ENCODE measurements at places on chromosomes 2 and 18. TPM values are rescaled to one million over a fixed set of nuclear protein-coding genes. Genes with fewer than 3 reads are reported as not detected.
A peak's percentile ranks its signal among the peaks of the same experiment; 100 is the strongest.

PHOSPHO2 gene
- 16.8 TPM for total RNA-seq

DNA sequence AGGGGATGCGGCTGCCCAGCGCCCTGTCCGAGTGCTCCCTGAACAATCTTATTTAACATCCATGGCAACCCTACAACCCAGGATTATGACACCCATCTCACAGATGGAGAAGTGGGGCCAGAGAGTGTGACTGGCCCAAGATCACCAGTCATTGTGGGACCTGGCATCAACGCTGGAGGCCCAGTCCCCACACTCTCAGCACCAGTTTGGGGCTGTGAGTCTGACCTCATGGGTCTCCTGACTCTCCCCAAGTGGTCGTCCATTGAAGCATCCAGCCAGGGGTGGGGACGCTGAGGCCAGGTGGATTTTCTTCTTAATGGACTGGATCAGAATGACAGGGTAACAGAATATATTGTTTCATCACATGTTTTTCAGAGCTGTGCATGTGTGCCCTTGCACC lies 24.5 kb downstream of the MAL start:
- no peaks in the 10 kb centered on the region for H3K4me1 ChIP-seq
- H3K4me3 ChIP-seq: no peak overlapping the region
- no peaks in the 10 kb centered on the region for H3K36me3 ChIP-seq
- H3K27me3 ChIP-seq: no peaks in the 10 kb centered on the region

- no peak for DNase-seq
- no peaks in the 10 kb centered on the region for H3K27me3 ChIP-seq
- no peak overlapping the region for H3K4me3 ChIP-seq
- H3K36me3 ChIP-seq: no peaks in the 10 kb centered on the region
- no peaks in the 10 kb centered on the region for H3K4me1 ChIP-seq
Measured at GRCh38 chr2:170123593-170123992, 54.4 kb upstream of the MYO3B start.

DNA sequence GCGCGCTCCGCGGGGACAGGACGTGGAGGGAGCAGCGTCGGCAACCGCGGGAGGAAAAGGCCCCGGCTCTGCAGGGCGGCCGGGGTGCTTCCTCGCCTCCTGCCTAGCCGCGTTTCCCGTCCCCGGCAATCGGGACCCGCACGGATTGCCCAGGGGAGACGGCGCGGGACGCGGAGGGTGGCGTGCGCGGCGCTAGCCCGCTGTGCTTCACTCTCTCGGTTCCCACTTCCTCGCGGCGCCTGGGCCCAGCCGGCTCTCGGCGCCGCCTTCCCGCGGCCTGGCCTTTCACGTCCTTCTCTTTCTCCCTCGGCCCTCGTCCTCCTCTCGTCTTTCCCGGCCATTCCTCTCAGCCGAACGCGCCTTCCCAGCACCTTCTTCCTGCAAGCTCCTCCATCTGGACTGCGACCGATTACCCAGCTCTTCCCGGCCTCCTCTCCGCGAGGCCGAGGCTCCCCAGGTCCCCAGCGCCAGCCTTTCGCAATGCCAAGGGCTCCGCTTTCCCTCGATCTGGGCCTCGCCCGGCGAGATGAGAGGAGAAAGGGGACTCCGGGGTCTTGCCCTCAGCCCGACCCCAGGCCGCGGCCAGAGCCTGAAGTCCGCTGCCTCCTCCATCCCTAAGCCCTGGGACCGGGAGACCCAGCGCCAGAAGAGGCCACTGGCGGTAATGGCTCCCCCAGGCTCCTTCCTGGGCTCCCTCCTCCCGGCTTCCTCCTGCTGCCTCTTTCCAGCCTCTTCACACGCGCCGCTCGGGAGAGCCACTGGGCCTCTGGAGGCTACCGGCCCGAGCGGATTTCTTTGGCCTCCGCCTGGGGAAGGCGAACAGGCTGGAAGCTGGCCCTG lies 34.3 kb upstream of the ATP6V1B1 start:
- H3K4me1 ChIP-seq: peaks cover 23% of the 10 kb centered on the region
- no peak overlapping the region for H3K27ac ChIP-seq
- peak; percentile 76 for DNase-seq
- H3K4me3 ChIP-seq: peak overlapping the region; percentile 47
- no peaks in the 10 kb centered on the region for H3K36me3 ChIP-seq
- peaks cover 100% of the 10 kb centered on the region for H3K27me3 ChIP-seq

All from neural progenitor cell (in vitro differentiated cells).